ENCODE measurements at places on chromosomes 16 and 17.

GRCh38 chr16:7332611-7333010, at the start of gene RBFOX1:
TSS of gene RBFOX1 (plus strand) at chr16:7332845.
- DNase-seq: no peak

GRCh38 chr17:41620583-41621434, 3.6 kb downstream of the KRT17 start:
- DNase-seq: peak; percentile 67

GRCh38 chr16:22353191-22353919, 21.1 kb downstream of the CDR2 start:
- peak; percentile 95 for DNase-seq

- no peak for DNase-seq
Measured at GRCh38 chr17:32564325-32564724, 77.5 kb downstream of the CDK5R1 start.

GRCh38 chr16:50301626-50302471, 35.5 kb downstream of the ADCY7 start:
- peak; percentile 81 for DNase-seq

- DNase-seq: no peak
Measured at GRCh38 chr17:40597156-40597555, 31.9 kb upstream of the CCR7 start.

DNA sequence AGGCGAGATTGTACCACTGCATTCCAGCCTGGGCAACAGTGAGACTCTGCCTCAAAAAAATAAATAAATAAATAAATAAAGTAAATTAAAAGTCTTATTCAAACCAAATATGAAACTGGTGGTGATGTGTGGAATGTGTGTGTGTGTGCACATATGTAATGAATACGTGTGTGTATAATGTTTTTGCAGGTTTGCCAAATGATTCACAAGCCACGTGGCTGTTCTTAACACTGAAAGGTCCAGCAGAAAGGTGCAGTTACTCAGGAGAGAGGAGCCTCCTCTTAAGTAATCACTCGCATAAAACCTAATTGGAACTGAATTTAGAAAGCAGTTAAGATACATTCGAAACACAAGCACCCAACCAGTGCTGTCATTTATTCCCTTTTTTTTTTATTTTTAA, 22.9 kb downstream of the GDE1 start:
- DNase-seq: no peak

DNA sequence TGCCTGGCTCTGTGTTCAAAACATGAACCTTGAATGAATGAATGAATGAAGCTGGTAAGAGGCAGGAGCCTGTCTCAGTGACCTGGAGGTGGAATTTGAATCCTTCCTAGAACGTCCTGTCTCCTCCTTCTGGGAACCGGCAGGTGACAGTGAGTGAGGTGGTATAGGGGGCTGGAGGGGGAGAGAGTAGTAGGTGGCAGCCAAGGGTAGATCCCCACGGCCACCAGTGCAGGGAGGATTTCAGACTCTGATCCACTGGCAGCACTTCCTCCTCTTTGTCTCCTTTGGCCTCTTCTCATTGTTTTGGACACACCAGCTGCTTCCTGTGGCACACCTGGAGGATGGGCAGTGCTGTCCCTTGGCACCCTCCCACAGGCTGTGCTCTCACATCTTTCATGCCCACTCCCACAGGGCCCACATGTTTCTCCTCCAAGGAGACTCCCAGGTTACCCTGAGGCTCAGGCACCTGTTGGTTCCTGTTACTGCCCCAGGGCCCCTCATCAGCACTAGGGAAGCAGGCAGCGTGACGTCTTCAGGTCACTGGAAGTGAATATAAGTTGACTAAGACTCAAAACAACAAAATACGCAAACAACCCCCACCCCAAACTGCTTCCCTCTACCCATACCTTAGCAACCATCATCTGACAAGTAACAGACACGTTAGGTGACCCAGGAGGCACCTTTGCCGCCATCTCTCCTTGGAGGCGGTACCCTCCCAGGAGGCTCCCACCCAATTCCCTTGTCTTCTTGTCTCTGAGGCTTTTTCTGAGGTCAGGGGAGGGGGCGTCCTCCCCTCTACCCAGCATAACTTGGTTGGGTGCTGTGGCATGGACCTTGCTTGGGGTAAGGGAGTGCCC, 84.6 kb downstream of the N4BP1 start:
- no peak for DNase-seq

DNA sequence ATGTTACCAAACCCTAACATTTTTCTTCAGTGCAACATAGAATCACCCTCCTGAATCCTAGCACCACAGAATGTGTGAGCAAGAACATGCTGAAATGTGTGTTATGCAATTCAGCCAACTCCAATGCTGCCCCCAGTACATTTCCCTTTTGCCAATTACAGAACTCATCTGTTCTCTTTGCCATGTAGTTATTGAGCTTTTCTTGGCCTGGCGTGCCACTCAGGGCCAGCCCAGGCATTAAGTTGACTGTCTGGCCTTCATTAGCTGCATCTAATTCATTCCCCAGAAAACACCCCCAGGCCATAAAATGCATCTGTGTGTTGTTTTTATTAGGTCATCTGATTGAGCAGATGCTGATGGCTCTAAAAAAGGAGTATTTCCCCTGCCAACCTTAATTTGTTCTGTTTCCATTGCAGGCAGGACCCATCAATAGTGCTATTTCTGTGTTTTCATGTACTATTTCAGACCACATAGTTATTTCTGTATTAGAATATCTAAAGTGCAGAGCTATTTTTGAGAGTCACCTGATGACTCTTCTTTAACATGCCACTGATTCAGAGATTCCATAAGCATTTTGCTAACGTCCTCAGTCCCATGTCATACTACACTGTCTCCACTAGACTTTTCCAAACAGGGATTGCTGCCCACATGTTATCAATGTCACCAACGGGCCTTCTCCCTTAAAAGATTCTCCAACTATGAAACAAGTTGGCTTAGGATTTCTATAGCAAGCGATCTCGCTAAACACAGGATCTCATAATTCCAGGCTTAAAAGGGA, 969.7 kb downstream of the CDH11 start:
- DNase-seq: peak; percentile 72

- DNase-seq: peak; percentile 75
Measured at GRCh38 chr16:17358846-17359245, 111.9 kb downstream of the XYLT1 start.

DNA sequence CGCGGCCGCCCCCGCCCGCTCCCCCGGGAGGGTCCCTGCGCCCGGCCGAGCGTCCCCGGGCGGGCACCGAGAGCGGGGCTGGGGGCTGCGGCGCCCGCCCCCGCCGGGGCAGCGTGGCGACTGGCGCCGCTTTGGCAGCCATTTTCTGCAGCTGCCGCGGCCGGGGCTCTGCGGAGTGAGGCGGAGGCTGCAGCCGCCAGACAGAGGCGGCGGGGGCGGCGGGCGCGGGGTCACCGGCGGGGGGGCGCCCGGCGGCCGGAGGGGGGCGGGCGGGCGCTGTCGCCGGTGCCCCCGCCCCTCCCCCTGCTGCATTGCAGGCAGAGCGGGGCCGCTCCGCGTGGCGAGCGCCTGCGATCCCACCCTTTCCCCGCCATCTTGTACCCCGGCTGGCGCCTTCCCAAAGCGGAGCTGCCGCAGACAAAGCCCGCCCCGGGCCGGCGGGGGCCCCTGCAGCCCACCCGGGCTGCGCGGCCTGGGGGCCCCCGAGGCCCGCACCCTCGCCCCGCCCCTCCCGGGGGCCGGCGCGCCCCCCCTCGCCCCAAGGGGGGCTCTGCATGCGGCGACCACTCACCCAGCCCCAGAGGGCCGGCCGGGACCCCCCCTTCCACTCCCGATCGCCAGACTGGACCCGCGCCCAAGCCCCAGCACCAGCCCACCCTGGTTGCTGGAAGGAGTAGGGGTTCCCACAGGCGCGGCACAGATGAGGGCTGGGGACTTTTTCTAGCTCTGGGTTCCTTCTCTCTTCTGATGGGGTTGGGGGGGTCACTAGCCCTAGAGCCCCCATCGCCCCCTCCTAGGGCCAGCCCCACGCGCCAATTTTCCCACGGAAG, 16.6 kb upstream of the CBX8 start:
- peak; percentile 20 for DNase-seq

GRCh38 chr17:8158267-8159031, 4.3 kb downstream of the VAMP2 start:
- DNase-seq: peak; percentile 87

- no peak for DNase-seq
Measured at GRCh38 chr16:13969711-13970110, 49.8 kb downstream of the ERCC4 start.

DNA sequence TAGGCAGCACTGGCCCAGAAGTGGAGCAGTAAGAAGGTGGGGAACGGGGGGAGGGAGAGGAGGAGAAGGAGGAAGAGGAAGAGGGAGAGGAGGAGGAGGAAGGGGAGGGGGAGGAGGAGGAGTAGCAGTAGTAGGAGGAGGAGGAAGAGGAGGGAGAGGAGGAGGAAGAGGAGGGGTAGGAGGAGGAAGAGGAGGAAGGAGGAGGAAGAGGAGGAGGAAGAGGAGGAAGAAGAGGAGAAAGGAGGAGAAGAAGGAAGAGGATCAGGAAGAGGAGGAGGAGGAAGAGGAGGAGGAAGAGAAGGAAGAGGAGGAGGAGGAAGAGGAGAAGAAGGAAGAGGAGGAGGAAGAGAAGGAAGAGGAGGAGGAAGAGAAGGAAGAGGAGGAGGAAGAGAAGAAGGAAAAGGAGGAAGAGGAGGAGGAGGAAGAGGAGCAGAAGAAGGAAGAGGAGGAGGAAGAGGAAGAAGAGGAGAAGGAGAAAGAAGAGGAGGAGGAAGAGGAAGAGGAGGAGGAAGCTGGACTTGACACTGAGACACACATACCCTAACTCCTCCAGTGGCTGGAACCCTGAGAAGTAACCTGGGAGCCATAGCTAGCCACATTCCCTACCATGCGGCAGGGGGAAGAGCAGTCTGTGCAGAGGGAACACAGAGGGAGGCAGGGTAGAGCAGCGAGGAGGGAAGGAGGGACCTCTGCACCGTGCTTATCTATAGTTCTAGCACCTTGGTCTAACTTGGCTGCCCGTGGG, 35.8 kb downstream of the LRRC75A start:
- no peak for DNase-seq

- DNase-seq: no peak
Measured at GRCh38 chr16:11748404-11749254, 6.0 kb upstream of the TXNDC11 start.

- DNase-seq: no peak
Measured at GRCh38 chr16:30113031-30113710, at the start of gene GDPD3. TSS of gene GDPD3 (minus strand) at chr16:30113537. CDS start at chr16:30113478, 59 bp downstream.

- DNase-seq: no peak
Measured at GRCh38 chr17:27674335-27674734, 43.3 kb downstream of the LGALS9 start.

GRCh38 chr17:75625813-75626486, 7.3 kb upstream of the SMIM5 start:
- peak; percentile 24 for DNase-seq

- no peak for DNase-seq
Measured at GRCh38 chr16:24776501-24777220, 47.2 kb downstream of the TNRC6A start.

GRCh38 chr17:7750321-7750821, 32.8 kb downstream of the DNAH2 start:
- peak; percentile 93 for DNase-seq

GRCh38 chr16:983044-984030, 1.8 kb downstream of the SOX8 start:
- no peak for DNase-seq

DNA sequence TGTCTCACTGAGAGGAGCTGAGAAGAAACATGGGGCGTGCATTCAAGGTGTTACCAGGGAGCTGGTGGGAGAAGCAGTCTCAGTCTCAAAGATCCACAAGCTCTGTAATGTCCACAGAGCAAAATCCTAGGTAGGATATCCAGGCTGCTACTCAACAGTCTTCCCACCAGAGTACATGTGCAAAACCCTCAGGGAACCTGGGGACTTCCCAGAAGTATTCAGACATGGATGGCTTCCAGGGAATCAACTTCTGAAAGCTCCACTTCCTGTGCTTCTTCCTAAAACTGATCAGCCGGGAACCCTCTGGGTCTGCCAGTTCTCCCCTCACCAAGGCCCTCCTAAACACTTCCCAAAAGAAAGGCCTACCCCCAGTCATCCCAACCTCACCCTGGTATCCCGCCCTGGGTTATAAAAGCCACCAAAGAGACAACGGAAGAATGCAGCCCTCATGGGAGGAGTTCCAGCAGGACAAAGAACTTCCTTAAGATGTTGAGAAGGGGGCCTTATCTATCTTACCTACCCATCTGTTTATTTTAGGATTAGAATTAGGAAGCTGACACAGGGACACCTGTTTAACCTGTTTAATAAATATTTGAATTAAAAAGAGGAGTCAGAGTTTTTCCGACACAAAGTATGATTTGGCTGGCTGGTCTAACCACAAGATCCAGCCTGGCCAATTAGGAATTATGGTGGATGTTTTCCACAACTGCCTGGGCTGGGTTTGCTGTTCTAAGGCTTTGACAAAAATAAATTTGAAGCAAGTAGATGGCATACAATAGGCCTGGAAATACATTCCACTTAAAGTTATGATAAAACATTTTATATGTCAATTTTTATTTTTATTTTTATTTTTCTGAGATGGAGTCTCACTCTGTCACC, 37.0 kb downstream of the CUEDC1 start:
- DNase-seq: peak; percentile 73

GRCh38 chr17:77736721-77737120, 221.8 kb upstream of the TNRC6C start:
- no peak for DNase-seq

GRCh38 chr17:55402374-55402773, 19.3 kb downstream of the MMD start:
- DNase-seq: no peak

GRCh38 chr17:48335858-48336500, 94.0 kb downstream of the SKAP1 start:
- DNase-seq: peak; percentile 56

GRCh38 chr16:17426451-17426850, 44.3 kb downstream of the XYLT1 start:
- DNase-seq: no peak

- peak; percentile 13 for DNase-seq
Measured at GRCh38 chr17:17484451-17484899, 7.7 kb downstream of the MED9 start.

- DNase-seq: no peak
Measured at GRCh38 chr16:85334718-85335583, 222.7 kb upstream of the CIBAR2 start.

- DNase-seq: peak; percentile 94
Measured at GRCh38 chr16:86383488-86384262, 126.7 kb upstream of the FOXF1 start.

DNA sequence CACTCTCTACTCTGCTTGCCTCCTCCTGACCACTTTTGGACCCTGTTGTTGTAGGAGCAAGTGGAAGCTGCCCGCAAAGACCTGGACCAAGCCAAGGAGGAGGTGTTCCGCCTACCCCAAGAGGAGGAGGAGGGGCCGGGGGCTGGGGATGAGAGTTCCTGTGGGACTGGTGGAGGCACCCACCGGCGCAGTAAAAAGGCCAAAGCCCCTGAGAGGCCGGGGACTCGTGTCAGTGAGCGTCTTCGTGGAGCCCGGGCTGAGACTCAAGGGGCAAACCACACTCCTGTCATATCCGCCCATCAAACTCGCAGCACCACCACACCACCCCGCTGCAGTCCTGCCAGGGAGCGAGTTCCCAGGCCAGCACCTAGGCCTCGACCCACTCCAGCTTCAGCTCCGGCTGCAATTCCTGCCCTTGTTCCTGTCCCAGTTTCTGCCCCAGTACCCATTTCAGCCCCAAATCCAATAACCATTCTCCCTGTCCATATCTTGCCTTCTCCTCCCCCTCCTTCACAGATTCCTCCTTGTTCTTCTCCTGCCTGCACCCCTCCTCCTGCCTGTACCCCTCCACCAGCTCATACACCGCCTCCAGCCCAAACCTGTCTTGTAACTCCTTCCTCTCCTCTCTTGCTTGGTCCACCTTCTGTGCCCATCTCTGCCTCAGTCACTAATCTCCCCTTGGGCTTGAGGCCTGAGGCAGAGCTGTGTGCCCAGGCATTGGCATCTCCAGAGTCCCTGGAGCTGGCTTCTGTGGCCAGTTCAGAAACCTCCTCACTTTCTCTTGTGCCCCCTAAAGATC, 11.0 kb upstream of the PHKG2 start:
- DNase-seq: no peak

All from EH (cell line).